ENCODE measurements at places on chromosomes 12 and 14.

DNA sequence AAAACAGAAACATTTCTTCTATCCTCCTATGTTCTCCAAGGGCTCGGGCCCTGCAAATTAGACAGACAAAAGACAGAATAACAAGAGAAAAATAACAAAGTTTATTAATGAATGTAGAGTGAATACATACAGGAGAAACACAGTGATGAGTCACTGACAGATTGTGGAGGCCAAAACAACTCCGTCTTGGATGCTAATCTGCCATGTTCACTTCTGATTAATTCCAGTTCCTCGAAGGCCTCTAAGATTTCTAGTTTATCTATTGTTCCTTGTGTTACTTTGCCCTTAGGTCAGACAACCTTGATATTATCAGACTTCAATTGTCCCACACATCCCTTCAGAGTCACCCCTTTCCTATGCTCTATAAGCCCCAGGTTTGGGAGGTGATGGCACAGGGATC, 26.8 kb upstream of the NEDD1 start:
- no peak overlapping the region for H3K27ac ChIP-seq
- no peak for DNase-seq
- no peak overlapping the region for H3K4me3 ChIP-seq
- no peaks in the 10 kb centered on the region for H3K27me3 ChIP-seq
- H3K4me1 ChIP-seq = no peaks in the 10 kb centered on the region

DNA sequence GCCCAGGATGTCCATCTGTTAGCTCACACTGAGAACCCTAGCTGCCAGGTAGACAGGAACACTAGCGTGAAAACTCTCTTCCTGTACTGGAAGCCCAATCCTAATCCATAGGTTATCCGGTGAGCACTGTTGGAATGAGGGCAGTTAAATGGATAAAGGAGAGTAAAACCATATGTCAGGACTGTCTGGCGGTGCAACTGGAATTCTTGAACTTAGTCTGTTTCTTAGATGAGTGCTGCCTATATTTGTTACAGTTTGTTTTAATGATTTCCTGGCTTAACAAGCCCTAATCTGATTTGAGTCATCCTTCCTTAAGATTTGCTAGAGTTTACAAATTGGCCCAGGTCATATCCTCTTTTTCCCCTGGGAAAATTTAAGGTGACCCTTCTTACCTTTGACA, 104.7 kb downstream of the ANO4 start:
- no peak for DNase-seq
- no peak overlapping the region for H3K27ac ChIP-seq
- no peaks in the 10 kb centered on the region for H3K4me1 ChIP-seq
- no peaks in the 10 kb centered on the region for H3K36me3 ChIP-seq
- no peak overlapping the region for H3K4me3 ChIP-seq

DNA sequence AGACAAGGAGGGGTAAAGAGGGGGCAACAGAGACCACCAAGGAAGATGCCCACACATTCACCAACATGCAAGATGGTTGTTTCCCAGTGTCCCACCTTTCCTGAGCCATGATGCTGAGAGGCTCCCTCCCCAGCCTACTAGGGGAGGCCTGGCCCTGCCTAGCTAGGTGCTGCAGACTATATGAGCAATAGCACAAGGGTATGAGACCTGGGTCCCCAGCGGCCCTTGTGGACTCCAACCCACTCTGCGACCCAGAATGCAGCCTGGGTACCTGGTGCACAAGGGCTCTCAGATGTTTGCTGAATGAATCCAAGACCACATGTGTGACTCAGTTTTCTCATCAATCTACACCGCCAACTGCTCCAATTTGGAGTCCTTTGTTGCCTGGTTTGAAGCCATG, 13.9 kb downstream of the TGFB3 start:
- H3K4me3 ChIP-seq = no peak overlapping the region
- no peak for DNase-seq
- no peaks in the 10 kb centered on the region for H3K36me3 ChIP-seq
- no peak overlapping the region for H3K27ac ChIP-seq
- H3K4me1 ChIP-seq = peaks cover 3% of the 10 kb centered on the region

DNA sequence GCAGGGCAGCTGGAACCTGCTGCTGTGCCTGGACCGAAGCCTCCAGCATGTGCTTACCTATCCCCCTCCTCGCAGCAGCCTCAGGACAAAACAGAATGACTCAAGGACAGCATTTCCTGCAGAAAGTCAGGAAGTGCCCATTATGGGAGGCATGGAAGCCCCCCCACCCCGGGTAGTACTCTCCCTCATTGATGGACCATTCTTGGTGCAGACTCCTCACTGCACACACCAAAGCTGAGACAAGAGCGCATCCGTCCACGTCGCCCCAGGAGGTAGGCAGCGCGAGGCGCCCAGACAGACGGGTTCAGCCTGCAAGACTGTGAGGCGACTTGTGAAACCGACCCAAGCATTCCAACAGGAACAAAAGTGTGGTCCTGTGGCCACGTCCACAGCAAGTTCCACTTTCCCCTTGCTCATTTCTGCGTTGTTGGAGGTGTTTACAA, 243.9 kb upstream of the ATXN7L3B start:
- no peaks in the 10 kb centered on the region for H3K4me1 ChIP-seq
- no peaks in the 10 kb centered on the region for H3K27me3 ChIP-seq
- H3K27ac ChIP-seq = no peak overlapping the region
- H3K4me3 ChIP-seq = no peak overlapping the region
- DNase-seq = no peak

DNA sequence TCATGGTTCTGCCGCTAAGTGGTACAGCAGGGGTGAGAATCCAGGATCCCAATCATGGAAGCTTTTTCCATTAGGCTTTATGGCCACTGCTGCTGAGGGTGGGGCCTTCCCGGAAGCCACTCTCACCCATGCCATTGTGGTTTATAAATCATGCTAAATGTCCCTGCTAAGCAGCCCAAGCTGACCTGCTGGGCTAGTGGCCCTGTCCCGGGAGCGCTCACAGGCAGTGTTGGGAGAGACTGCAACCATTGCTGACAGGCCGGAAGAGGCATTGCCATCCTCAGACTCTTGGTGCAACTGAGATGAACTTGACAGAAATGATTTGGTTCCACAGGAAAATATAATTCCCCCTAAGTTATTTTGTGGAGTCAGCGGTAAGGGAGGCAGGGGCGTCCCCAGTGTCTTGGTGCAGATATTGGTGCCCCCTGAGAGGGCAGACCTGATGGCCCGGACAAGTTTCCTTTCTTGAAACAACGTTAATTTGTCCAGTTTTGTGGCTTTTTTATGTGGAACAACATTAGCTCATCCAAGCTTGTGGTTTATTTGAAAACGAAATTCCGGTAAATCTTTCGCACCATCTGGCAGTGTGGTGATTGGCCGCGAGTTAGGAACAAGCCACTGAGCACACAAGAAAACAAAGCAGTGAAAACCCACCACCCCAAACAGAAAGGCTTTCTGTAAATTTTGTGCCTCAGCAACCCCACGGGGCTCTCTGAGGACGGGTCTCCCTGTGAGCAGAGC, 82.3 kb downstream of the SSPN start:
- no peaks in the 10 kb centered on the region for H3K36me3 ChIP-seq
- DNase-seq = no peak
- no peaks in the 10 kb centered on the region for H3K27me3 ChIP-seq
- H3K27ac ChIP-seq = no peak overlapping the region
- peaks cover 28% of the 10 kb centered on the region for H3K4me1 ChIP-seq

DNA sequence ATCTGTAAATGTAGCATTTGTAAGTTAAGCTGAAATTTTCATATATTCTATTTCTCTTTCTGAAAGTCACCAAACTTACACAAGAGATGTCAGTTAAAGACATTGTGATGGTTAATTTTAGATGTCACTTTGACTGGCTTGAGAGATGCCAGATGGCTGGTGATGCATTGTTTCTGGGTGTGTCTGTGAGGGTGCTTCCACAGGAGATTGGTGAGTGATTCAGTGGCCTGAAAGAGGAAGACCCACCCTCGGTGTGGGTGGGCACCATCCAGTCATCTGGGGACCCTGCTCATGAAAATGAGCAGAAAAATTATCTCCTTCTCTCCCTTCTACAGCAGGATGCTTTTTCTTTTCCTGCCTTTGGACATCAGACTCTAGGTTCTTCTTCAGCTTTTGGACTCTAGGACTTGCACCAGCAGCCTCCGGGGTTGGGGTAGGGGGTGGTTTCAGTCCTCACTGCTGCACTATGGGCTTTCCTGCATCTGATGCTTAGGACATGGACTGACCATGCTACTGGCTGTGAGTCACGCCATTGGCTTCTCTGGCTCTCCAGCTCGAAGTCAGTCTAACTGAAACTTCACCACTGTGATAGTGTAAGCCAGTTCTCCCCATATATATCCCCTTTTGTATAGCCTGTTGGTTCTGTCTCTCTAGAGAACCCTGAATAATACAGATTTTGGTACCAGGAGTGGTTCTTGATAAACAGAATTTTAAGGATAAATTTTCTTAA, 20.9 kb downstream of the PDE6H start:
- H3K27ac ChIP-seq = no peak overlapping the region
- DNase-seq = no peak
- H3K4me1 ChIP-seq = no peaks in the 10 kb centered on the region
- no peaks in the 10 kb centered on the region for H3K36me3 ChIP-seq
- H3K4me3 ChIP-seq = no peak overlapping the region

DNA sequence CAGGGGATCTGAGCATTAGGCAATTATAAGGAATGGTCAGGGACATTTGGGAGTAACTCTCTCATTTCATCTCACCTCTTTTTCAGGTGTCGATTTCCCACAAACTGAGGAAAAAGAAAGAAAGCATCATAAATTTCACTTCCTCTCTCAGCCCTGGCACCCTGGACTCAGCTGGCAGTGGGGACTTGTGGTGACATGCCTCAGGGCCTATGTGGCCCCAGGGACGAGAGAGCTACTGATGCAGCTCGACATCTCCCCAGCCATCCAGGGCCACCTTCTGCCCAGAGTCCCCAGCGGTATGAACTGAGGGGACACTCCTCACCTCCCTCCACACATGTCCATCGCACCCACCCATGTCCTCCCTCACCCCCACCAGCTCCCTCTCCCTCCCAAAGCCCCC, 11.7 kb downstream of the TNFRSF1A start:
- H3K4me3 ChIP-seq = no peak overlapping the region
- H3K36me3 ChIP-seq = peaks cover 45% of the 10 kb centered on the region
- DNase-seq = no peak
- no peaks in the 10 kb centered on the region for H3K27me3 ChIP-seq
- H3K4me1 ChIP-seq = peaks cover 34% of the 10 kb centered on the region
- H3K27ac ChIP-seq = no peak overlapping the region

- no peak overlapping the region for H3K27ac ChIP-seq
- H3K27me3 ChIP-seq = no peaks in the 10 kb centered on the region
- H3K4me3 ChIP-seq = no peak overlapping the region
These were observed 23.6 kb downstream of the VASH1 start for GRCh38 chr14:76784881-76785280.

GRCh38 chr14:89845346-89845745, 109.2 kb downstream of the EFCAB11 start:
- no peaks in the 10 kb centered on the region for H3K4me1 ChIP-seq
- no peaks in the 10 kb centered on the region for H3K36me3 ChIP-seq
- H3K27me3 ChIP-seq = no peaks in the 10 kb centered on the region
- no peak for DNase-seq
- no peak overlapping the region for H3K4me3 ChIP-seq

- H3K27ac ChIP-seq = no peak overlapping the region
- H3K4me3 ChIP-seq = no peak overlapping the region
- DNase-seq = no peak
- H3K36me3 ChIP-seq = no peaks in the 10 kb centered on the region
These were observed 11.5 kb upstream of the IL22 start for GRCh38 chr12:68264857-68265256.

GRCh38 chr12:14314801-14315200, 50.7 kb upstream of the ATF7IP start:
- H3K27me3 ChIP-seq = no peaks in the 10 kb centered on the region
- H3K27ac ChIP-seq = no peak overlapping the region
- no peaks in the 10 kb centered on the region for H3K4me1 ChIP-seq
- no peaks in the 10 kb centered on the region for H3K36me3 ChIP-seq

Measured in body of pancreas (tissue), 4 donors.